Activated gamma-delta T cell (primary cell): ENCODE measurements at places on chromosomes 6 and 20.

DNA sequence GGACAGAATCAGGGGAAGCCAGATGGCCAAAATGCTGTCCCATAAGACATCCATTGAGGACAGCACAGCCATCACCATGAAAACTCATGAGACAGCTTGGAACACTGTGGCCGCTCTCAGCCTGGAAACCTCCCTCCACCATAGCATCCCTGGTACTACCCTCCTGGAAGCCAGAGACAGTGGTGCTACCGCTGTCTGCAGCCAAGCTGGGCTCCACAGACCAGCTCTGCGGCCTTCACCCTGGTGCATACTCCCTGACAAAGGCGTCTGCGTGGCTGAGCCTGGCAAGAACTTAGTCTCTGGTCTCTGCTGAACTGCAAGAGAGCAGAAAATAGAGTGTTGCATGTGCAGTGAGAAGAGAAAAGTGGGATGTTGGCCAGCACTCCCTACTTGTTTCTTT, 558.0 kb downstream of the C6orf118 start:
- no peak for DNase-seq

GRCh38 chr20:46640044-46640443, 11.2 kb downstream of the SLC13A3 start:
- DNase-seq = no peak

DNA sequence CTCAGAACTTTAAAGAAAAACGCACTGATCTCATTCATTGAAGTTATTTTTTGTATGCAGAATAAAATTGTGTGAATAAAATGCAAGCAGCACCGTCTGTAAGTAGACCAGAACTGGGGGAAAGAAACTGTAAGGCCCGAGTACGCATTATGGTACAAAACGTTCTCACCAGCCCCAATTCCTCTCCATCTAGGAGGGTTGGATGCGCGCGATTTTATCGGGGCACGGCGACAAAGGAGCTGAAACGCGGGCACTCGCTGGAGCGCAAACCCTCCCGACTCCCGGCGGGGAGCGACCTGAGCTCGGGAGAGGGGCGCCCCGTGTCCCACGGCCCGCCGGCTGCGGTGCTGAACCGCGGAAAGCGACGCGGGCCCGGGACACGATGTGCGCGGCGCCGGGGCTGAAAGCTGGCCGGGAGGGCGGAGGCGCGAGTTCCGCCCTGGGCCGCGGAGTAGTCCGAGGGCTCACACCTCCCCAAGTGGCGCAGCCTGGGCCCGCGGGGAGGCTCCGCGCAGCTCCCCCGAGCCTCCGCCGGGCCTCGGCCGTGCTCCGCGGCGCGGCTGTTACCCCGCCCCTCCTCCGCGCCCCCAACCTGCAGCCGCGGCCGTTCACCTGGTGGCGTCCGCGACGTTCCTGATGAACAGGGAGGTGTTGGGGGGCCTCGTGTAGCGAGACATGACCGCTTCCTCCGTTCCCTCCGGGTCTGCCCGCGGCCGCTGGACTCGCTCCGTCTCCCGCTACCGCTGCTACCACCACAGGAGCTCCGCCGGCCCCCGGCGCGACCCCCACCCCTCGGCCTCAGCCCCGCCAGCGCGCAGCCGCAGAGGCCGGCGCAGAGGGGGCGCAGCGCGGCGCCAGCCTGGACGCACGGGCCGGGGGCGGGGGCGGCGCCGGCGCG, at the start of gene SRSF12:
Gene SRSF12, minus strand, starts transcription at position 861 of the 898 bp plus-strand sequence. Its CDS starts 184 bp downstream, at position 677.
- peak; percentile 22 for DNase-seq

DNA sequence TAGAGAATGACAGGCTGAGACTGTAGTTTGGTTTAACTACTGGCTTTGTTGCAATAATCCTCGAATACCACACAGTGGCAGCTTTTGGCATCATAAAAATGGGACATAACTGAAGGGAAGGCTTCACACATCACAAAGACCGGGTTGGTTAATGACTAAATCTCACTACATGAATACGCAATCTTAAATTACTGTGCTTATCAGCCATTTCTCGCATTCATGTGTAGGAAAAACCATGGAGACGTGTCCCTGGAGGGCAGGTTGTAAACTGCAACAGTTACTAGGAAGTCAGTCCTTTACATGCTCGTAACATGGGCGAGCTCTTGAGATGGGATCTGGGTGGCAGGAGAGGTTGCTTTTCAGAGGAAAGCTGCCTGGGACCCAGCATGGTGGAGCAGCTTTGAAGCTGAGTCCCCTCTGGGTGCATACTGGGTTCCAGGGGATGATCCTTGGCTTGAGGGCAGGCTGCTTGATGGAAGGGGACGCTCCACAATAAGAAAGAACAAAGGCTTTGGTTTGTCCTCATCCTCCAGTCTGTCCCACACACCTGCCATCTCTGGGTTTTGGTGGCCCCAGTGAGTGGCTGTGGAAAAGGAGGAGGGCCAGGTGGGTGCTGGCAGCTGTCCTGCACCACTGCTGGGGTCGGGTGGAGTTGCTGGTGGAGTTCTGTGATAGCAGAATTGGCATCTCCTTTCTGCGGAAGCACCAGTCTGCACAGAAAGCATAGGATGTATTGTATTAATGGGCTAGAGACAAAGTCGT, 2.1 kb downstream of the RPS21 start:
- no peak for DNase-seq

- DNase-seq = no peak
These were observed 11.0 kb downstream of the RMND1 start for GRCh38 chr6:151440930-151441329.

- DNase-seq = no peak
These were observed 6.6 kb downstream of the CST8 start for GRCh38 chr20:23497536-23497935.

- no peak for DNase-seq
These were observed 208.1 kb upstream of the AGPAT4 start for GRCh38 chr6:161481786-161482516.

DNA sequence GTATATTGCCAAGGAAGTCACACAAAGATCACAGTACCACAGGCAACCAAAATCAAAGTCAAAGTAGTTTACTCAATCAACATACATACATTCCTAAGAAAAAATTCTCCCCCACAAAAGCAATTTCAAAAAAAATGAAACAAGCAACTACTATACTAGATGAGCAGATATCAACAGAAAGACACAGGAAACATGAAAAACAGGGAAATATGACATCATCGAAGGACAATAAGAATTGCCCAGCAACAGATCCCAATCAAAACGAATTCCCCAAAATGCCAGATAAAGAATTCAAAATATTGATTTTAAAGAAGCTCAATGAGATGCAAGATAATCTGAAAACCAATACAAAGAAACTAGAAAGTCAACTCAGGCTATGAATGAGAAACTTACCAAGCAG, 219.7 kb upstream of the TAB2 start:
- DNase-seq = no peak

DNA sequence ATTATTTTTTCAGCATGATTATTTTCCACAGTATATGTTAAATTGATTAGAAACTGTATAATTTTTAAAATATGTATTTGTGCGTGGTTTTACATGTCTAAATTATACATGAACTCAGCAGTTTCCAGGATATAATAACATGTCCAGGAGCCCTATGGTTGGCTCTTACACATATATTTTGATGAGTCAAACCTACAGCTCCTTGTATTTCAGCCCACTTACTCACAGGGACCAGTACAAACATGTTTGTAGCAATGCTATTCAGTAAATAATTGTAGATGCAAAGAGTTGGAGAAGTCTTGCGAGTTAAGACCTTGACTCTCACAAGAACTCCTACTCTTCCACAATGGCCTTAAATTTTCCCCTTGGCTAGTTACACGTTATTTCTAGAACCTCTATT, 107.2 kb upstream of the SASH1 start:
- no peak for DNase-seq

GRCh38 chr6:39684790-39685488, 40.3 kb downstream of the KIF6 start:
- no peak for DNase-seq

DNA sequence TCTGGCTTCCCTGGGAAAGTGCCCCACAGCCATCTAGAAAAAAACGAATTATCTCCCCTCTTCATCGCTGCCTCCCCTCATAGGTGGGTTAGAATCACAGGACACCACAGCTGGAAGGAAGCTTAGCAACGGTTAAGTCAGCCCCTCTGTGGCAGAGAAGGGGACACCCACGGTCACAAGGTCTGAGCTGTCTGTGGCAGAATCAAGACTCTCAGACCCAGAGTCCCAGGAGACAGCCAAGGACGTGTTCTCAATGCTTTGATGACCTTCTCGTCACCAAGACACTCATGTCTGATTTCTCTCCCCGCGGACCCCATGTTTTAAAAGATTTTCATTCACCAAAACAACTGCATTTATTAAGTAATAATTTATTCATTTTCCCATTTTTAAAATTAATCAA, 221.5 kb downstream of the NRN1 start:
- DNase-seq = no peak

- DNase-seq = no peak
These were observed 785 bp upstream of the THBD start for GRCh38 chr20:23050076-23050838.

DNA sequence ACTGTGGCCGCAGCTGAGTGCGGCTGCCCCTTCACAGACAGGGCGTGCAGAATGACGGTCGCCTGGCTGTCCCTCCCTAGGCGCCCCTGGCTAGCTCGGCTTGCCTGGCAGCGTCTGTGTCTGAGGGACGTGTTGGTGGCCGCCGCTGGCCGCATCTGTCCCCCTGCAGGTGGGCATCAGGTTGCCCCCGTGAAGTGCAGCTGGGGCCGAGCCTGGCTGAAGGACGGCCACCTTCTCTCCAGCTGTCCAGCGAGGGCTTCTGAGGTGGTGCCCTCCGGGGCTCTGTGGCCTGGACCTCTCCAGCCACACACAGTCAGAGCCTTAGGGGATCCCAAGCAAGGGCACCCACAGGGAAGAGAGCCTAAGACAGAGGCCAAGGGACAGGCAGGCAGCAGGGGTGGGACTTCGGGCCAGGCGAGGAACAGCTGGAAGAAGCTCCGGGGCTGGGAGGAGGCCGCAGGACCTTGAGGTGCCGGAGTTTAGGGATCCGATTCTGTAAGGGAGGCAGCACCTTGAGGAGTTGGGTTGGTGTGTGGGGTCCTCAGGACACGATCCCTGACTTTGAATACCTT, 89.0 kb upstream of the EPB41L1 start:
- peak; percentile 13 for DNase-seq

DNA sequence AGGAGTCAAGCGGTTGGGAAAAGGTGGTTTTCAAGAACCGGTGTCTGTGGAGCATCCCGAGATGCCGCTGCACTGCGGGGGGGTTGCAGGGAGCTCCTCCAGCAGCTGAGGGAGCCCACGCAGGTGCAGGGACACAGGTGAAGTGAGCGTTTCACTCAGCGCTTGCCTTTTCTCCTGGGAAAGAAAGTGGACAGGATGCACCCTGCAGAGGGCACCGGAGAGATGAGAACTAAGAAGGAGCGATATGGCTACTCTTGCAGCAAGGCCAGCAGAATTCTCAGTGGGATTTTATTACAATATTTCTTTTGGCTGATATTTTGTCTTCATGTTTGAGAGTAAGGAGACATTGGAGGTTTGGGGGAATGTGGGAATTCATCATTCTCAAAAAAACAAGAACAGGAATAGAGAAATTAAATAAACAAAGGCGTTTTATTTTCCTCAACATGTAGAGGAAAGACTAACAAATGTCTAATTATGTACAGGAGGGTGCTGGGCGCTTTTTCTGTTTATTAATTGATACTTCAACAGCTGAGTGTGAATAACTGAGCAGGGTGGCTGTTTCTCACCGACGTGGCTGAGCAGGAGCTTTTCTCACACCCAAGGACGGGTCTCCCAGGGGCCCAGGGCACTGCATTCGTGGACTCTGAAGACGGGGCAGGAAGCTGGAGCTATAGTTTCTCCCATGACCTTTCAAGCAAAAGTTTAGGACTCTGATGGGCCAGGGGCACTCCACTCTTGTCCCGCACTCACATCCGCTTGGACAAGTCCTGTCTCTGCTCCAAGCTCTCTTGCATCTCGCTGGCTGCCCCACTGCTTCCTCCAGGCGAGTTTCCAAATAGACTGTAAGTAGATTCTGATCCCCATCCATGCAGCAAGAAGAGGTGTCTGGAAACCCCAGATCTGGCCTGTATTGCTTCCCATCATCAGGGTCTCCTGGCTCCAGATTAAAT, 176.1 kb downstream of the SMOC2 start:
- no peak for DNase-seq
